ENCODE measurements at places on chromosomes 6 and 20. TPM values are rescaled to one million over a fixed set of nuclear protein-coding genes. Genes with fewer than 3 reads are reported as not detected.

DNA sequence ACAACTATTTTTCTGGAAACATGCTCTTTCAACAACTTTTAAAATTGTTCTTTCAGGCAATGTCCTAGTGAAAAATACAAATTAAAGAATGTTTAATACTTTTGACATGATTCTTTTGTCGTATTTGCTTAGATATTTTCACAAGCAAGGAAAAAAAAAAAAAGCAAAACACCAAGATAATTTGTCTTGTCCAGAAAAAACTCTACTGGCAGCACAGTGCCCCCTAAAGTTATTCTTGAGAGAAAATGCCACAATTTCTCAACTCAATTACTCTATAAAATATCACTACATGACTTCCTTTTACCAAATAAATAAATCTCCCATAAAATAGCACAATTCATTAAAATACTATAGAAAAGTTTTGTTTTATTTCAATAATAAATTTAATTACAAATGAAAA, 652.5 kb upstream of the EPHA7 start:
- no peak for DNase-seq

- DNase-seq, result no peak
These were observed 60.8 kb downstream of the OGFRL1 start for GRCh38 chr6:71349395-71349794.

DNA sequence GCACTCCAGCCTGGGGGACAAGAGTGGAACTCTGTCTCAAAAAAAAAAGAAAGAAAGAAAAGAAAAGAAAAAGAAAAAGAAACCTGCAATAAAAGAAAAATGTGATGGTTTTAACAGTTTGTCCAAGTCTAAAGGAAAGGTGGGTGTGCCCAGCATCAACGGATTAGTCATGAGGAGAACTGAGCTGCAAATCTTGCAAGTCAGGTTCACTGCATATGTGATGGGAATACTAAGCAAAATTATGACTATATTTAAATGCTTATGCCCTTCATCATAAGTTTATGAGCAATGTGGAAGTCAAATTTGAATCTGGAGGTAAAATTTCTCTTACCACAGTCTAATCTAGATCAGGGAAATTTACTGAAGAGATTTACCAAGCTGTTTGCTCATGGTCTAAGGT, 13.1 kb upstream of the CDK19 start:
- DNase-seq, result no peak

DNA sequence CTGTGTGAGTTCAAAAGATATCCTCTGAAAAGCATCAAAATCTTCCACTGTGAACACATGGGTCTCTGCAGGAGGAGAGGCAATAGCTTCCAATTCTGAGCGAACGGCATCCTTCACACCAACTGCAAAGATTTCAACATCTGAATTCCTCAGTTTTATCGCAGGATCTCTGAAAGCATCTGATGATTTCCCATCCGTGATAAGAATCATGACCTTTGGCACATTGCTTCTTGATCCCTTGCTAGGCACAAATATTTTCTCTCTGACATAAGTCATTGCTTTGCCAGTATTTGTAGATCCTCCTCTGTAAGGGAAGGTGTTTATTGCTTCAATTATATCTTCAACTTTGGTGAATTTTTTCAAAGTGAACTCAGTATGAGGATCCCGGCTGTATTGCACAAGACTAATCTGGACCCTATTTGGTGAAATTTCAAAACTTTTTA, 22.7 kb downstream of the COL12A1 start:
- DNase-seq, result no peak

DNA sequence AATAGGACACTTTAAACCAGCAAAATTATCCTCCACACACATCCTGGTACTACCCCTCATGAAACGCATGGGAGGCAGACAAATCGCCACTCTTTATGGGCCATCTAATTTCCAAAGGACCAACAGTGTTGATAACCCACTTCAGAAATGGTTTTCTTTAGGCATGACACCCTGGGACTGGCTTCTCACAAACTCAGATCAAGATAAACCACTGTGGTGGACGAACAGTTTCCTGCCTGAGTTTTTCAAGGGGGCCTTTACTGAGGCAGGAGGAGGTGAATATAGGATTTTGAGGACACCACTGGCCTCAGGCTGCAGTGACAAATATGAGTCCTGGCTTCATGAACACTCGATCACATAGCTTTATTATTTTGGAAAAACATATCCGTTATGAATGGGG, 26.0 kb downstream of the TRAM2 start:
- no peak for DNase-seq

GRCh38 chr20:34637245-34638038, 39.5 kb downstream of the PIGU start:
- DNase-seq, result no peak

- DNase-seq, result no peak
These were observed 262.3 kb upstream of the SOX4 start for GRCh38 chr6:21331235-21331634.

- no peak for DNase-seq
These were observed 52.3 kb downstream of the RNGTT start for GRCh38 chr6:88910922-88911778.

DNA sequence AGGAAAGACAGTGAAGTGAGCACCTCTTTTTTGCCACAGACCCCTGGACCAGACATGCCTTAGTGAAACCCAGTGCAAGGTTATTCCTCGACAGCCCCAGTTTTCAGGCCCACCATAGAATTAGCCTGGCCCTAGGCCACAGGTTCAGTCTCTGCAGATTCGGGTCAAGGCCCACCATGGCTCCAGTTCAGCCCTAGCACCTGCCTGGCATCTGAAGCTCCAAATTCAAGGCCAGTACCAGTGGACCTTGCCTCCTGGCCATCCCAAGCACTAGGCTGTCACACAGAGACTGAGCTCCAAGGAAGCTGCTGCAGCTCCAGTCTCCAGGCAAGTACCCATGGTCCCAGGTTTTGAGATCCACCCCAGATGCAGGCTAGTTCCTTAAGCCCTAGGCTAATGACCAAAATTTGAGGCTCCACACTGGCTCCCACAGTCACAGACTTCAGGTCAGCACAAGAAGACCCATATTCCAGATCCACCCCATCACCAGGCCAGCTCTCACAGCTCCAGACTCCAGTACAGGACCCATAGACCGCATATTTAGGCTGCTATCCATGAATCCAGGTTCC, 877.5 kb upstream of the ADGRB3 start:
- no peak for DNase-seq

GRCh38 chr6:84867521-84867920, 103.1 kb upstream of the TBX18 start:
- DNase-seq, result no peak

DNA sequence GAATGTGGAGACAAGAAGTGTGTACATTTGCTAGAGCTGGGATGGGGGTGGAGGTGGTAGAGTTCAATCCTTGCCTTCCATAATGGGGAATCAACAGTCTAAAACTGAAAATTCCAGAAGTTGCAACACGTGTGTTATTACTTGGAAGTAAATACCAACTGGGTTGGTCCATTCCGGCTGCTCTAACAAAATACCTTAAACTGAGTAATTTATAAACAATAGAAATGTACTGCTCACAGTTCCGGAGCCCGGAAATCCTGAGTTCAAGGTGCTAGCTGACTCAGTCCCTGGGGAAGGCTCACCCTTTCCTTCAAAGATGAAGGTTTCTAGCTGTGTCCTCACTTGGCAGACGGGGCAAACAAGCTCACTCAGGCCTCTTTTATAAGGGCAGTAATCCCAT, 59.0 kb downstream of the RIN2 start:
- DNase-seq, result peak; percentile 51

GRCh38 chr6:46325561-46326530, 155.1 kb upstream of the ENPP5 start:
- DNase-seq, result peak; percentile 30

GRCh38 chr6:24662236-24662635, 4.5 kb downstream of the TDP2 start:
- no peak for DNase-seq

- DNase-seq, result no peak
These were observed 97.8 kb upstream of the JAG1 start for GRCh38 chr20:10771435-10772140.

DNA sequence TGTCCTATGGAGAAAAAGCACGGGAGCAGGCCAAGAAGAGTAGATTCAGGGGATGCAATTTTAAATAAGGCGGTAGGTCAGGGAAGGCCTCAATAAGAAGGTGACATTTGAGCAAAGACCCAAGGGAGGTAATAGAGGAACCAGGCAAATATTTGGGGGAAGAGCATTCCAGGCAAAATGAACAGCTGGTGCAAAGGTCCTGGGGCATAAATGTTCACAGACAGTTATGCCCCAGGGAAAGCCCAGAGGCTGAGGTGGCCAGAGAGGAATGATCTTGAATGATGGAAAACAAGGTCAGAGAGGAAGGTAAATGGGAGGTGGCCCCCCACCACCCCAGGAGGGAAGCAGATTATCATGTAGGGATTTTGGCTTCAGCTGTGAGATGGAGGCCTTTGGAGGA, 47.4 kb upstream of the SIRPA start:
- DNase-seq, result no peak

DNA sequence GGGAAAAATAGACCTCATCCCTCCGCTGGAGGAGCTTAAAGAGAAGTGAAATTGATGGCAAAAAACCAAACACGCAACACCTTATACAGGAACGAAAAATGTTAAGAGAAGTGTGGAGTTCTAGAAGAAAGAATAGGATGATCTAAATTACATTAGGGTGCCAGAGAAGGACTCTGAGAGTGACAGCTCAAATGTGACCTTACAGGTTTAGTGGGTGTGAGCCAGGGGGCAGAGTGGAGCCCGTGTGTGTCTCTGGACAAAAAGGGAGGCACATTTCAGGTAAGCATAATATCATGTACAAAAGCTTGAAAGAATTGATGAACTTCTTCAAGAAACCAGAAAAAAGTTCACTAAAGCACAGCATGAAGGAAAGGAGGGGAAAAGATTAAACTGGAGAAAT, 20.8 kb downstream of the HLA-DRA start:
- no peak for DNase-seq

DNA sequence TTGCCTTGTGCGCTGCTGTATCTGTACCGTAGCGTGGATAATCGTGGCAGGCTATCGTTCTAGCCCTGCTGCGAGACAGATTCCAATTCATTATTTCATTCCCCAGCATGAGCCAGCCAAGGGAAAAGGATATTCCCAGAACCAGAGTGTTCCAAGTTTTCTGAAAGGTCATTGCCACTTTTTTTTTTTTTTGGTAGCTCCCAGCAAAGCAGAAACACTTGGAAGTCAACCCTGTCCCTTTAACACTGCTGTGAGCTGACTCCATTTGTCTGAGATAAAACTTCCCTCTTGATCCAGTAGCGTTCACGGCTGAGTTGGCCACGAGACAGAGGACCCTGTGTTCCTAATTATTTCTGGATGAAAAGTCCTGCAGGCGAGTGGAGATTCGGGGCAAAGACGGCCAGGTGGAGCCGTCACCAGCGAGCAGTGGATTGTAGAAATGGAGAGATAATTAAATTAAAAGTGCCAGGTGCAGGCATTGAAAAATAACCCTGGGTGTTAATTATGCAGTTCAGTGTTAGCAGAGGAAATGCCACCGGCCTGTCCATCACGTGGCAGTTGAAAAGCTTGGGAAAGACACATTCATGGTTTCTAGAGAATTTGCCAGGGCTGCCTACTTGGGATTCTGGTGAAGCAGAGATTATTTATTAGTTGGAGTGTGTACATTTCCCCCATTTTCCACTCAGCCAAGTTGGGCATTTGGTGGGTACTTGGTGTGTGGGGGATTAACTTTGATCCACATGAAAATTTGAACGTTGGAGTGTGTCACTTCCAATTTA, 164.2 kb downstream of the SLC24A3 start:
- DNase-seq, result no peak

DNA sequence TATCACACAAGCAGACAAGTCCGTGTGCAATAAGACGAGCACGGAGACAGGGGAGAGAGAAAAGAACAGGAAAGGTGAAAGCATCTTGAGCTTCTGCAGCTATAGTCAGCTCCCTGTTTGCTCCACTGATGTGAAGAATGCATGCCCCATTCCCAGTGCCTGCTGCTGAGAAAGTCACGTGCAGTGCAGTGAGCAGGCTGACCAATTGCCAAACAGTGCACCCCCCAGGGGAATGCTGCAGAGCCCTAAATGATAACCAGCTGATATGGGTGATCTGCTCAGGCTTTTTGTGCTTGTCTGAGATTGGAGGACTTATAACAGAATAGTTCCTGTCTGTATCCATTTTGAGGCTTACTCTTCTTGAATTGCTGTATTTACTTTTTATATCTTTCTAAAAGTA, 121.5 kb downstream of the PACRG start:
- no peak for DNase-seq

DNA sequence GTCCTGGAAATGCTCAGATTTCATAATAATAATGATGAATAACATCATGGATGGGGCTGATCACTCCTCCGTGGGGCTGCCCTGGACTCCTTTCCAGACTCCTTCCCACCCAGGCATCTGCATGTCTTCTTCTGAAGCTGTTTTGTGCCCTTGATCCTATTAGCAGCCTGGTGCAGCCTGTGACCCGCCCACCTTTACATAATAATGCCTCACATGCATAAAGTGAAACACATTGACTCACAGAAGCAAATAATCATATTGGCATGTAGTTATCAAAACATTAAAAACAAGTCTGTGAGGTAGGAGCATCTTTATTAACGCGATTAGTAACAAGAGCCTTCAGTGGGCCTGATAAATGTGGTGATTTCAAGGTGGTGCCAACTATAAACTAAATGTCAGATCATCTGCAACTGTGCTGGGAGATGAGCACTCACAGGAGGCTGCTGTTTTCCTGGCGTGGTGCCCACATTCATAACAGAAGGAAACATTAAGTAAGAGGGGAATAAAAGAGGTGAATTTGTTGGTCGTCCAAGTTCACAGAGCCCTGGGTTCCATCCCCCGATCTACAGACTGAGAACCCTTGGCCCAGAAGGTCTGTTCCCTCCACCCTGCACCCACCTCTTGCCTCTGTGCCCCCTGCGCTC, 344.7 kb downstream of the CDH4 start:
- no peak for DNase-seq

GRCh38 chr6:75397656-75398465, 95.7 kb downstream of the FILIP1 start:
- no peak for DNase-seq

DNA sequence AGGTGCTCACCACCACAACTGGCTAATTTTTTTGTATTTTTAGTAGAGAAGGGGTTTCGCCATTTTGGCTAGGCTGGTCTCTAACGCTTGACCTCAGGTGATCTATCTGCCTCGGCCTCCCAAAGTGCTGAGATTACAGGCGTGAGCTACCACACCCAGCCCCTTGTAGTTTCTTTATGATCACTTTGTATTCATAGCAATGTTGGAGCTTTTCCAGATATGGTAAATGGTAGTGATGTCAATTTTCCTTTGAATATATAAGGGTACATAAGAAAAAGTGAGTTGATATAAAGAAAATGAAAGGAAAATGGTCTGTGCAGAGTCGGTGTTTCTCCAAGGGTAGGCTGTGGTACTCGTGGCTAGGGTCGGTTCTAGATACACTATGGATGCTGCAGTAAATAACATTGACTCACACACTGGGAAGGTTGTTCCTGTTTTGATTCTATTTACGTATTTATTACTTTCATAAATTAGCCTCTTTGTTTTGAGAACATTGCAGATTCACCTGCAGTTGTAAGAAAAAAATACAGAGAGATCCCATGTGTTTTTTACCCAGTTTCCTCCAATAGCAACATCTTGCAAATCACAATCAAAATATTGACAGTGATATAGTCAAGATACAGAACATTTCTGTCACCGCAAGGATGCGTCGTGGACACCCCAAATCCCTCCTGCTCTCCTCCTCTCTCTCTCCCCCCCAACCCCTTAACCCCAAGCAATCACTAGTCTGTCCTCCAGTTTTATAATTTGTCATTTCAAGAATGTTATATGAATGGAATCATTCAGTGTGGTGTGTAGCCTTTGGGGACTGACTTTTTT, 2.5 kb downstream of the ZNF831 start:
- DNase-seq, result no peak

- no peak for DNase-seq
These were observed 29.4 kb downstream of the DUSP22 start for GRCh38 chr6:321536-322258.

The HLA-DMA gene
- total RNA-seq, result 0.11 TPM

The BTNL2 gene
- not detected for total RNA-seq

The TMEM244 gene
- total RNA-seq, result 2.7 TPM

The PRKN gene
- total RNA-seq, result 0.57 TPM

The NFS1 gene
- 29.5 TPM for total RNA-seq

Measured in Daoy (cell line).